ENCODE measurements at places on chromosomes 5 and 9.

GRCh38 chr5:76790632-76791290 is 28.1 kb upstream of the F2RL1 start:
- DNase-seq = no peak

GRCh38 chr5:141940695-141941271 is 17.1 kb downstream of the DELE1 start:
- no peak for DNase-seq

- no peak for DNase-seq
Measured at GRCh38 chr5:178564811-178565550, 25.2 kb downstream of the COL23A1 start.

- DNase-seq = no peak
Measured at GRCh38 chr5:27402828-27403227, 364.4 kb upstream of the CDH9 start.

GRCh38 chr9:16704116-16705110 is 166.1 kb downstream of the BNC2 start:
- no peak for DNase-seq

Data from stimulated activated CD8-positive, alpha-beta memory T cell treated with anti-CD3 and anti-CD28 coated beads, Interleukin-2, amount 100 ng/mL, for 1 hour (primary cell).